ENCODE measurements at places on chromosomes 2 and 18.

DNA sequence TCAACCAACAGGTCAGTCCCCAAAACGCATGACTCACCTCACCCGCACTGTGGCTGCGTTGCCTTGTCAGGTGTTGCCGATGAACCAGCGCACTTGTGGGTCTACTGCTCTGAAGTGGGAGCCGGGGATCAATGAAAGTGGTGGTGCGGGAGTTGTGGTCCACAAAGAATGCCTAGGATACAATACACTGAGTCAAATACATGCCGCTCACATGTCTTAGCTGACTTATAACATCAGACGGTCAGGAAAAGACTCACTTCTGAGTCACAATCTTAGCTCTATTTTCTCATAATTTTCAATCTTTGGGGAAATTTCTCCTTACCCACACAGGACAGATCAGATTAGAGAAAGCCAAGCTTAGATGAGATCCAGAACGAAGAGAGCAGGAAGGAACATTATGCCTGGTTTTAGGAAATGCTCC, 107.1 kb upstream of the STK17B start:
- DNase-seq = peak; percentile 31

- DNase-seq = no peak
Observed at GRCh38 chr2:163774862-163775261, 39.1 kb upstream of the FIGN start.

DNA sequence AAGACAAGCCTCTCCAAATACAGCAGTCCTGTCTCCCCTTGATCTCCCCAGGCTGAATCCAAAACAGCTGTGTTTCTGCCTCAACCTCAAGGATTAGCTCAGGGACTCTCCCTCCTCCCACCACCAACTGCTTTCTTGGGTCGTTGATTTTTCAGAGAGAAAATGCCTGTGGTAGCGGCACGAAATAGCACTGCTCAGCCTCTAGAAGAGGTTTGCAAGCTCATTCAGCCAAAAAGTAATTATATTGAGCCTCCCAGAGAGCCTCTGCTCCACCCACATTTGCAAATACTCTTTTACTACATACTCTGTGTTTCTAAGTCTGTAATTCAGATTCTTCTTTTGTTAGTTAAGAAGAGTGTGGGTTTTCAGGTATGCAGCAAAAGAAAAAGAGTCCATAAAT, 396.4 kb upstream of the TNP1 start:
- no peak for DNase-seq

DNA sequence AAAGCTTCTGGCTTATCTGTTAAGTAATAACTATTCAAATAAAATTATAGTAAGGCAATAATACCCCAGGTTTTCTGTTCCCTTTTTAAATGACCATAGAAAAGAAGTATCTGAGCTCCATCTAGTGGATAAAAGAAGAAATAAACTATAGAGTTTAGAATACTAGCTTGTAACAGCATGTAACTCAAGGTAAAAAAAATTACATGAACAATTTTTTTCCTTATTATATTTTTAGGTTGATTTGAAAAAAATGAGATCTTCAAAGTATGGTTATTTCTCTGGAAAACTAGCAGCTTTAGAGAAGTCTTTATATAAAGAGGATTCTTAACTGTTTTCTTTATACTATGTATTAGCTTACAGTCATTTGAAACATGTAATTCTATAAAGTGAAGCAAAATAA, 58.1 kb downstream of the NCKAP1 start:
- DNase-seq = no peak

DNA sequence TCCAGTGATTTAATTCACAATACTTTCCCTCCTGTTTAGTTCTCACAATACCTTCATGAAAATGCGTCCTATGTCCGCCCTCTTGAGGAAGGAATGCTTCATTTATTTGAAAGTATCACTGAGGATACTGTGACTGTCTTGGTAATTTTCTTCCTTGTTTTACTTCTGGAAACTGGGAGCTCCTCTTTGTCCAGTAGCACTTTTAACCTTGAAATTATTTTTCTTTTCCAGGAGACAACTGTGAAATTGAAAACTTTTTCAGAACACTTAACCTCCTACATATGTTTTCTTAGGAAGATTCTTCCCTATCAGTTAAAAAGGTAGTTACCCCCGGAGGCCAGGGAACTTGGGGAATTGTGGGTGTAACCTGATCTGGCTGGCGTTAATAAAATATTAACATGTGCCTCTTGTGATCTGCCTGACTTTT, 58.9 kb upstream of the STON1 start:
- DNase-seq = no peak

- DNase-seq = no peak
Observed at GRCh38 chr2:162115076-162115475, 37.0 kb downstream of the GCG start.

GRCh38 chr18:35469725-35470124, 28.0 kb downstream of the INO80C start:
- DNase-seq = no peak

DNA sequence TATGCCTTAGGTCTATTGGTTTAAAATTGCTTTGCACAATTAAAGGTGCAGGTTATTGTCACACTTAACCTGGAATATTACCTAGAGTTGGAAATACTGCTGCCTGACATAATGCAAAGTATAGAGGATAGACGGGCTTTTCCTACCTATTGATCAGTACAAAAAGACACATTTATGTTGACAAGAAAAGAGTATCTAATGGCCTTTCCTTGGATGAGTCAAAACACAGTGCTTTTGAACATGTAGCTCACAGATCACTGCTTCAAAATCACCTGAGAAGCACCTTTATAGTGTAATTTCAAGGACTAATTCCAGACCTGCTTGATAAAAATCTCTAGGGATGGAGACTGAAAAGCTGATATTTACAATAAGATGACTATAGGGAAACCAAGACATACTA, 262.8 kb downstream of the DCC start:
- DNase-seq = no peak

DNA sequence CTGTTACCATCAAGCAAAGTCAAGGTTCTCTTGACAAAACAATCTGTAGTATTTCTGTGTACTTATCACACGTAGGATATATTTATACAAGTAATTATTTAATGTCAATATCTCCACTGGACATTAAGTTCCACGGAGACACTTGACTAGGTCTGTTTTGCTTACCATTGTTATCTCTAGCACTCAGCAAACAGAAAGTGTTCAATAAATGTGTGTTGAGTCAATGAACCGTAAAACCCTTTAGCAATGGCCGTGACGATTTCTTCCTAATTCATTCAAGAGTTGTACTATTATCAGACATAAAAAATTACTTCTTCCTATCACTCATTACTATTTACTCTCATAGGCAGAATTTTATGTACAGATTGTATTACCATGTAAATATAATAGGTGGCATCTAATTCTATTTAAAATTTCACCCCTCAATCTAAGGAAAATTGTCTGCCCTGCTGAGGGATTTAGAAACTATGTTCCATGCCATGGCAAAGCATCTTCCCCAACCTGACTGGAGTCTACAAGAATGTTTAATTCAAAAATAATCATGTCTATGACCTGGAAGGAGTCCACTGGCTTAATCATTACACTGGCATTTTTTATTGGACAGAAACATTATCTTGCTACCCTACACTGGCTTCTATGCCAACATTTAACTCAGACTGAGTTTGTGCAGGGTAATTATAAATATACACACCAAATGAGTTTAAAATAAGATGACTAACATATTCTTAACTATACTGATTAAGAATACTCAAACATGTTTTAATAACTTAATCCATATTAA, 301.9 kb downstream of the ZEB2 start:
- DNase-seq = no peak

- no peak for DNase-seq
Observed at GRCh38 chr2:182504903-182505302, 78.1 kb upstream of the PDE1A start.

DNA sequence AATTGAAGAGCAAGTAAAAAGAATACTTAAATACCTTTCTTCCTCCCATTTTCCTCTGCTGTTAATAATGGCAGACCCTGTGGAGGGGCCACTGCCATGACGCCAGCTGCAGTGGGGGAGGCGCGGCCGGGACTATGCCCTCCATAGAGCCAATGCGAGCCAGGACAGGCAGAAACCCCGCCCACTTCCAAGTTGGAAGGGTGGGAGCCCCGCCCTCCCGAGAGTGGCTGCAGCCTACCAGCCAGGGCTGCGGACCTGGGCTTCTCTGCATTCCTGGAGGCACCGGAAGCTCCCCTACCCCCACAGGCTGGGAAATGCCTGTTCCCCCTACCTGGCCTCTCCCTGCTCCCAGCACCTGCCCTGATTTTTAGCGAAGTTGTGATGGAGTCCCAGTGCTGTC, 439.4 kb upstream of the CDH19 start:
- DNase-seq = no peak

- no peak for DNase-seq
Observed at GRCh38 chr2:42819160-42819559, 26.8 kb upstream of the HAAO start.

DNA sequence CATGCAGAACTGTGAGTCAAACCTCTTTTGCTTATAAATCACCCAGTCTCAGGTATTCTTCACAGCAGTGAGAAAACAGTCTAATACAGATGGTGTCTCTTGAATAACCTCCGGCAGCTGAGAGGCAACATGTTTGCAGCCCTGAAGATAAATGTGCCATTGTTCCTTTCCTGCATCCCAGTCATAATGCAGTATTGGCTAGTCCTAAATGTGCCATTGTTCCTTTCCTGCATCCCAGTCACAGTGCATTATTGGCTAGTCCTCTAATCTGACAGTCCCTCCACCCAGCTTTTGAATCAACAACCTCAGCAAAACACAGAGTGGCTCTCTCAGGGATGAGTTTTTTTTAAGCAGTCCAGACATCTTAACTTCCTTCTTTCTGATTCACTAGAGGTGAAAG, 550.7 kb downstream of the RIT2 start:
- no peak for DNase-seq
